ENCODE measurements at places on chromosomes 13 and 19. TPM values are rescaled to one million over a fixed set of nuclear protein-coding genes. Genes with fewer than 3 reads are reported as not detected.

TMPRSS9 gene
- total RNA-seq: not detected

KEAP1 gene
- 99.0 TPM for total RNA-seq

FCER2 gene
- not detected for total RNA-seq

LRRC63 gene
- under 0.01 TPM for total RNA-seq

KLK4 gene
- total RNA-seq: not detected

WDR87 gene
- total RNA-seq: not detected

LGALS4 gene
- total RNA-seq: 0.09 TPM

BEST2 gene
- total RNA-seq: under 0.01 TPM

SIGLEC11 gene
- total RNA-seq: not detected

TGFB1 gene
- total RNA-seq: 9.8 TPM

Data from bronchial smooth muscle cell (primary cell).